ENCODE measurements at places on chromosomes 2 and 18.

GRCh38 chr2:178478439-178479274 lies at the start of gene FKBP7:
TSS of gene FKBP7 (minus strand) at chr2:178478600. CDS start at chr2:178478499, 101 bp downstream.
- DNase-seq = peak; percentile 73

GRCh38 chr2:221018262-221018661 lies 553.8 kb downstream of the EPHA4 start:
- DNase-seq = no peak

DNA sequence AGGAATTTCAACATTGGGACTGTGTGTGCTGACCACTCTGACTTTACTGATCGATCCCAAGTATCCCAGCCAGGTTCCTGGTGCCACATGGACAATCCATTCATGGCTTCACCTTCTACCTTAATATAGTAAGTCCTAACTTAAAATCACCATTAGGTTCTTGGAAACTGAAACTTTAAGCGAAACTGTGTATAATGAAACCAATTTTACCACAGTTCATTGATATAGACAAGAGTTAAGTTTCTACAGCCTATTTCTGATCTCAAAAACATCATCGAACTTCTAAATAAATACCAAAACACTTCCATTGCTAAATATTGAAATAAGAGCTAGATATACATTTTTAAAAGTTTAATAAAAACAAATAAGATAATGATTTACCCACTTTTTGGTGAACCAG lies 4.4 kb upstream of the EXOC6B start:
- no peak for DNase-seq

DNA sequence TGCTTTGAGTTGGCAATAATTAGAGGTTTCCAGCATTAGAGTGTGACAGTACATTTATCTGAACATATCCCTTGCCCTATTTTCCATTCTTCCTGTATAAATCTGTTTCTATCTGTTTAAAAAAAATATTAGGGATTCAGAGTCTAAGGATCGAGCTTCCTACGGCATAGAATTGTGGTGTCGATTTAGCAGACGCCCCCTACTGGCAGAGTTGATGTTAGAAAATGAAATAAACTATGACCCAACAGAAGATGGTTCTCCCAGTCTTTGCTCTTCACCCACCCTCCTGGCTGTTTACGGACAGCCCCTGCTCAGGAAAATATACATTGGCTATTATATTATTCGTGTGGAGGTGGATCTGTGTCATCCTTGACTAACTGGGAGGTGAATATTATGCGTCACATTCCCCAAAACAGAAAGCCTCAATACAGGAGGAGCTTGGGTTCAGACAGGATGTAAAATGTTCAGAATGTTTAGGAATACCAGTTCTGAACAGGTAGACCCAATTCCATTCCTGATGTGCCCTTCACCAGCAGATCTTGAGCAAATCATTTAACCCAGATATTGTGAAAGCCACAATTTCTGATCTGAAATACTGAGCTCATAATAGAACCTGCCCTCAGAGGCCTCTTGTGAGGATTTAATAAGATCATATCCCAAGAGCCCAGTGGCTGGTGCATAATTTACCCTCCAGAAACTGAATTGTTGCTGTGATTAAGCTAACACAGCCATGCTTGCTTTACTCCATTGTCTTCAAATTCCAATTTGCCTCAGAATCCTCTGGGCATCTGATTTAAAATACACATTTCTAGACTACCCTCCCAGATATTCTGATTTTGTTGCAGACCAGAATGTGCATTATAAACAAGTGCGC lies 10.8 kb upstream of the ERMN start:
- DNase-seq = no peak

DNA sequence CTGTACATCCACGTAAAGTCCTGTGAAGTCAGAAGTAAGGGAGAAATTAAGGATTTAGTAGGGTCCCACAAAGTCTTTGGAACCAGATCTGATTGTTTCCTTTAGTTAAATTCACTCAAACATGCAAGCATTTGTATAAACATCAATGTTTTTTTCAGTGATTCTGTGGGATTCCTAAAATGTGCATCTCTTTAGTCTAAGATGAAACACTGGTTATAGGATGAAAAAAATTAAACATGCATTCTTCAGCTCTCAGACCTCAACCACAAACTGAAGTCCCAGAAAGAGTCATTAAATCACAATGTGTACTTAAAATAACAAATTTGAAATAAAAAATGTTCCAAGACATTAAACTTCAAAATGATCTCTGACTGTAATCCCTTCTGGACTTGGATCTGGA lies 76.5 kb upstream of the APCDD1 start:
- no peak for DNase-seq

- no peak for DNase-seq
Measured at GRCh38 chr2:230908092-230908594, 16.9 kb downstream of the GPR55 start.

- no peak for DNase-seq
Measured at GRCh38 chr2:282371-283263, 5.3 kb downstream of the ALKAL2 start.

- no peak for DNase-seq
Measured at GRCh38 chr2:694906-695510, 17.8 kb upstream of the TMEM18 start.

DNA sequence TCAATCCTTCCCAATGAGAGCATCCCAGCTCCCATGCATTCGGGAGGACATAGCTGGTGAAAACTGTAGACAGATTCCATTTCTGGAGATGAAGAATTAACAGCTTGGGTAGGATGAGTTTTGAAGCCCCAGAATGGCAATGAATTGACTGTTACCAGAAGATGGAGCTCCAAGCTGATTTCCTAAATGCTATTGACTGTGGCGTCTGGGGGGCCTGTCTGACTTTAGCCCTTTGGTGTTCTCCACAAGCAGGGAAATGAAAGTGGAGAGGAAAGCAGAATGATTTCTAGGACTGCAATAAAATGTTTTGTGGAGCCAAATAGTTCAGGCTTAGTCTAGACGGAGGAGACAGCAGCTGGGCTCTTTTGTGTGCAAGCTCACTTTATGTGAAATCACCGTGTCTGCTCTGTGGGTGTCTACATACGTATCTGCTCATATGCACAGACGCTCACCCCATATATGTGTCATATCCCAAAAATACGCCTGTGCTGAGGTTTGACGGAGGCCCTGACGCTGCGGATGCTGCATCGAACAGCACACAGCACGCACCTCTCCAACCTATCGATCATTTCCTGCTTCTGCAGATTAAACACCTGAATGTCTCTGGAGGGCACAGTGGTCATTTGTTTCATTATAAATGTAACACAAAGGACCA lies 166.4 kb upstream of the PXDN start:
- no peak for DNase-seq

GRCh38 chr18:75048776-75049454 lies 160.0 kb downstream of the PTGR3 start:
- DNase-seq = no peak

DNA sequence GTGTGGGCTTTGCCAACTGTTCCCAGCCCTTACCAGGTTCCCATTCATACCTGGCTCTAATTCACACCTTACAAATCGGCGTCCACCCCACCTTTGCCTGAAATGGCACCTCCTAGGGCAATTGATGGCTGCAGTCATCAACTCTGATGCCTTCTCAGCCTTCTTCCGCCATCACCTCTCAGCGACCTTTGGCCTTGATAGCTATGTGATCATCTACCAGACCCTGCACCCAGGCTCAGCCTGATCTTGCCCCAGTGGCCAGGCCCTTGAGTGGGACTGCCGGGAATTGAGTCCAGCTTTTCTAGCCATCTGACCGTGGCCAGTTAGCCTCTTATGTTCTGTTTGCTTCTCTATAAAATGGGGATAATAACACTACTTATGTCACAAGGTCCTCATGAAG lies 32.5 kb downstream of the PSD4 start:
- no peak for DNase-seq

DNA sequence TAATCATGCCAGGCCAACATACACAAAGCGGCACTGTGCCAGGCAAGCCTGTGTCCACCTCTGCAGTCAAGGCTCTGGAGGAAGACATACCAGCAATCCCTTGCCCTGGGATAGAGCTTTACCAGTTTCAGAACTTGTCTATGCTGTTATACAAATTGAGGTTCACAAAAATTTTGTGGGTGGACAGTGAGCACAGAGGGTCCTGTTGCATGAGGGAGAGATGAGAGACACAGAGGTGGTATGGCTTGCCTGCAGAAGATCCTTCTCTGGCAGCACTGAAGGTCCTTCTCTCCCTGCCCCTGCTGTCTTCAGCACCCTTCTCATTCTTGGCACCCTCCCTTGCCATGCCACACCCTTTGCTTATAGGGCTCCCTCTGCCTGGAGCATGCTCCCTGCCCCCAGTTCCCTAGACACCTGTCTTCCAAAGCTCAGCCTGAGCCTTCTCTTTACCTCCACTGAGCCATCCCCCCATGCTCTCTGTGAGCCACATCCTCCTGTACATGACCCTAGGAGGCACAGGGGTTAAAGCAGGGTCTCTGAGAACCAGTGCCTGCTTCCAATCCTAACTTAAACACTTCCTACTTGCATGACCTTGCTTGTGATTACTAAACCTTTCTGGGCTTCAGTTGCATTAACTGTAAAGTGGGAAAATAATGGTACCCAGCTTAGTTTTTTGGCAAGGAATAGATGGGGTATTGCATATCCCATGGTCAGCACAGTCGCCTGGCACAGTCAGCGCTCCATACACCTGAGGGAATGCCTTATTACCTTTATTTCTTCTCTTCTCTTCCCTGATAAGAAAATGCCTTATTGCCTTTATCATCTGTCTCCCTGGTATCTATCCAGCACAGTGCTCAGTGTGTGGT lies 857 bp downstream of the FABP1 start:
- no peak for DNase-seq

- peak; percentile 61 for DNase-seq
Measured at GRCh38 chr2:84971510-84972206, 697 bp downstream of the KCMF1 start.

DNA sequence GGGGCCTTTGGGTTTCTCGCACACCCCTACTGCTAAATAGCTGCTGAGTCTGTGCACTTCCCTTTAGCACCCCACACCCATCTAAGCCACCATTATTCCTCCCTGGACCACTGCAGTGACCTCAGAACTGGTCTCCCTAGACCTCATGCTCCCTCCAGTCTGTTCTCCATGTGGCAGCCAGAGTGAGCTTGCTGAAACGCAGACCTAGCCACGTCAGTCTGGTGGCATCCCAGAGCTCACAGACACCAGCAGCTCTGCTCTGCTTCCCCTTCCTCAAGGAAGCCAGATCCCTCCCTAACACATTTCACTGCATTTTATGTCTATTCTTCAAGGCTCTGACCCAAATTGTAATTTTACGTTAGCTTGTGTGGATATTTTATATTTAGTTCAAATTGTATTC lies 144.4 kb downstream of the DYSF start:
- no peak for DNase-seq

DNA sequence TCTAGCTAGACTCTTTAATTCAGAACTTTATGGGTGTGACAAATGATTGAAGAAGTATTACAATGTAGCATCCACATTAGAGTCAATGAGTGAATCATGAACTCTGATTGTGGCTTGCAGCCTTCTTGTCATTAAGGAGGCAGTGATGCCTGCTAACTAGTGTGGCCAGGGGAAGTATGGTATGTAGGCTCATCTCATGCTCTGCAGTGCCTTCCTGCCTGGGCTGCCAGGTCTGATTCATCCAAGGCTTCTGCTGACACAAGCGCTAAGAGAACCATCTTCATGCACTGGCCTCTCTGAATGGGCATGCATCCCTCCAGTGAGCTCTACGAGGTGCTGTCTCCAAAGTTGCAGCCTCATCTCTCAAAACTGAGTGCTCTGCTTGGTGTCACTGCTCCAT lies 144.3 kb downstream of the MTCL1 start:
- DNase-seq = no peak

GRCh38 chr2:181998891-181999654 lies 13.4 kb downstream of the PPP1R1C start:
- no peak for DNase-seq

DNA sequence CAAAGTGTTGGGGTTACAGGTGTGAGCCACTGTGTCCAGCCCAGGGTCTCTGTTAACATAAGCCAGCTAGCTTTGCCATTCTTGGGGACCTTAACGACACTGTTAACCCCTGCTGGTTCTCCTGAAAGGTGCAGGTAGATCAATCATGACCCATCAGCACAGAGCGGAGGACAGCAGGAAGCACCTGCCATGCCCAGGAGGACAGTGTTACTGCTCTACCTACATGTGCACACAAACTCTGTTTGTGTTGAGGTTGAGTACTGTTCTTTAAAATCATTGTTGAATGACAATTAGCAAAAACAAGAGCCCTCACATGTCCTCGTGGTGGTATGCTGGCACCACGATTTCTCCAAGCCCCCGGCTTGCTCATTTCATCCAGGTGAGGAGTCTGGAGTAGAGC lies 120.9 kb downstream of the FAM210A start:
- DNase-seq = no peak

GRCh38 chr2:112137516-112138158 lies 548 bp upstream of the FBLN7 start:
- DNase-seq = no peak

- DNase-seq = no peak
Measured at GRCh38 chr2:213238753-213239495, 45.3 kb upstream of the SPAG16 start.

GRCh38 chr18:35710581-35710980 lies 129.0 kb downstream of the GALNT1 start:
- no peak for DNase-seq

DNA sequence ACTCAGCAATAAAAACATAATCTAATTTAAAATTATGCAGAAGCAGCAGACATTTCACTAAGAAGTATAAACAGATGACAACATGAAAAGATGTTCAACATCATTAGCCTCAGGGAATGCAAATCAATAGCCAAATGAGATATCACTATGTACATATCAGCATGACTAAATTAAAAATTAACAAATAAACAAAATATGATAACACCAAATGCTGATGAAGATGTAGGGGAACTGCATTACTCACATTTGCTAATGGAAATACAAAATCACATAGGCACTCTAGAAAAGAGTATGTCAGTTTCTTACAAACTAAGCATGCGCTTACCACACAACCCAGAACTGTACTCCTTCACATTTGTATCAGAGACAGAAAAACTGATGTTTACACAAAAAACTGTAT lies 487.2 kb upstream of the REG3G start:
- DNase-seq = no peak

- no peak for DNase-seq
Measured at GRCh38 chr2:214536625-214537024, 125.8 kb downstream of the VWC2L start.

GRCh38 chr2:74406035-74406434 lies 15.4 kb downstream of the C2orf81 start:
- no peak for DNase-seq

- no peak for DNase-seq
Measured at GRCh38 chr2:13255485-13255884, 538.7 kb downstream of the TRIB2 start.

- no peak for DNase-seq
Measured at GRCh38 chr2:69816923-69817542, 12.4 kb upstream of the GMCL1 start.

All from activated naive CD4-positive, alpha-beta T cell (primary cell).